ENCODE measurements at places on chromosomes 5 and 9.

GRCh38 chr5:142816531-142817430 lies 46.6 kb downstream of the ARHGAP26 start:
- DNase-seq: no peak

GRCh38 chr9:129879103-129879699 lies 43.9 kb downstream of the USP20 start:
- no peak for DNase-seq

DNA sequence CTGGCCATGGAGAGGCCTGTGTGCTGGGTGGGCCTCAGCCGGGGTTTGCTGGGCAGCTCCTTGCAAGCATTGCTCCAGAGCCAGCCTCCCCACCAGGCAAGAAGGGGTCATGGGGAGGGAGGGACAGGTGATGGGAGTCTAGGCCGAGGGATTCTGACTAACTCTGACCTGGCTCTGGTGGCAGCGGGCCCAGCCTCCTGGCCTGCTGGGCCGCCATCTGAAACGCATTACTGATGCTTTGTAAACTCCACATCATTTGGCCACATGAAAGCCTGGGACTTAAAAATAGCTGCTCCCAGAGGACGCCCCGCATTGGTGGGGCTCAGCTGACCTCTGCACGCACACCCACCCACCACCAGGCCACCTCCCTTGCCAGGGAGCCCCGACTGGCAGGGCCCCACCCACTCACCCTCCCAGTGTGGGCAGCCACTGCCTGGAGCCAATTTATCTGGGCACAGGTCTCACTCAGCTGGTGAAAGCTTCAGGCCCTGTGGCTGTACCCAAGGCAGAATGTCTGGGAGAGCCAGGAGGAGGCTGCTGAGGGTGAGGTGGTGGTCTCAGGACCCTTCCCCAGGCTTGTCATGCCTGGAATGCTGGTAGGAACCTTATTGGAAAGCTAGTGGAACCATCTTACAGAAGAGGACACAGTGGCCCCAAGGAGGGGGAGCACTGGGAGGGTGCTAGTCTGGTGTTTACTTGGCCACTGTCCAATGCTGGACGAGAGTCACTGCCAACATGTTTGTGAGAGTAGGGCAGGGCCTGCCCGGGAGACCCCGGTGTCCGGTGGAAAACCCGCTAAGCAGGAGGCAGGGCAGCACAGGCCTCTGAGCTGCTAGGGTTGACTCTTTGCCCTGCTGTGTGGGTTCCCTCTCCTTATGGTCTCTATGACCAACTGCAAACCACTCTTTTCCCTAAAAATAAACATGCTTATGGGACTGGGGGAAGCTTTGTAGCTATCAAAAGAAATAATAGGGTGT lies 10.8 kb downstream of the TCF7 start:
- DNase-seq: no peak

DNA sequence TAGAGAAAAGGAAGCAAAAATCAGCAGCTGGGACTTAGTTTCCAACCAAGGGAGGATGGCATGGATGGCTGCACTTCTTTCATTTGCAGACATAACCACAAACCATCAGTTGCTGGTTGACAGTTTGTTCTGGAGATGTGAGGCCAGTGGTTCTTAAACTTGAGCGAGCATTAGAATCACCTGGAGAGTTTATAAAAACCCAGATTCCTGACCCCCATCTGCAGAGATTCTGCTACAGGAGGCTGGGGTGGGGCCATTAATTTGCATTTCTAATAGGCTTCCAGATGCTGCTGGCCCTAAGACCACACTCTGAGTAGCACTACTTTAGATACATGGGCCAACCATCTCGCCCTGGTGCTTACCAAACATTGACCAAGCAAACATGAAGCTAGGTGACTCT lies 60.8 kb downstream of the MARCHF3 start:
- no peak for DNase-seq

GRCh38 chr5:16626696-16627264 lies 10.0 kb upstream of the RETREG1 start:
- no peak for DNase-seq

DNA sequence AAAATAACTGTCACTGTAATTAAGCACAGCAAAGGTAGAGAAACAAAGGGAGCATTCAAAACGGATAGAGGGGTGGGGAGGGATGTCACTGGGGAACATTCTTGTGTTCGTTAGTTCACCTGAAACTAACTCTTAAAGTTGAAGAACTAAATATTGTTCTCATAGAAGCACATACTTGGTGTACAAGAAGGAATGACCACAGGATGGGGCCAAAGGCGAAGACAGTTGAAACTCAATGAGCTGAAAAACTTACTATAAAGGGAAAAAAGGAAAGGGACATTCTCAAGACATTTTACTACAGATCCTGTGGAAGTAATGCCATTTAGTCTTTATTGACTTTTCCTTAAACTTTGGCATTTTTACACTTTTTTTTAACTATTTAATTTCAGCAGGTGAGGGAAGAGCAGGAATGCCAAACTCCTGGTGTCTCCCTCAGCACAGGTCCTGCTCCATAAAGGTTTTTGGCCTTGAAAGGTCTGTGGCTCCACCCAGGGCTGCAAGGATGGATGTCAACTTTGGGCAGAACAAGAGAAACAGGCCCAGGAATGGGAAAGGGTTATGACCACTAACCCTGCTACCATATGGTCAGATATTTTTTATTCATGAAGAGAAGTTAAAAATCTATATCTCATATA lies 197.6 kb upstream of the RASA1 start:
- DNase-seq: no peak

DNA sequence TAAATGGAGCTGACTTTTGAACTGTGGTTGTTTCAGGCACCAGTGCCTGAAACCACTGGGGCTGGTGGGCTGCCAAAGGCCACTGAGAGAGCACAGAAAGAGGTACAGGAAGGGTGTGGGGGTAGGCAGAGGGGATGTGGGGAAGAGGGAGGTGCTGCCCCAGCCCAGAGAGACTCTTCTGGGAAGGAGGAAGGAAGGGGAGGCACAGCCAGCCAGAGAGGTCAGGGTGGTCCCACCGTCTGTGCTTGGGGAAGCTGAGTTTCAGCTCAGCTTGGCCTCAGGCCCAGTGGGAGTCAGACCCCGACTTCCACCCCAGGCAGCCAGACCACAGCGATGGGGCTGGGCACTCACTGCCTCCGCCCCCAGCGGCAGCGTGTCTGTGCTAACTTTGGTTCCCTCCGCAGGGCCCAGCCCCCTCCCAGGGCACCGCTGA lies 8.6 kb upstream of the PHYKPL start:
- DNase-seq: no peak

All from stimulated activated CD8-positive, alpha-beta memory T cell treated with anti-CD3 and anti-CD28 coated beads, Interleukin-4, amount 100 ng/mL, for 4 hours (primary cell).